CD4-positive, alpha-beta memory T cell (primary cell): ENCODE measurements at places on chromosomes 11 and 22. TPM values are rescaled to one million over a fixed set of nuclear protein-coding genes. Genes with fewer than 3 reads are reported as not detected.
A peak's percentile ranks its signal among the peaks of the same experiment; 100 is the strongest.

GRCh38 chr22:28978863-28979796, 82.5 kb downstream of the C22orf31 start:
- DNase-seq: no peak

The ENTHD1 gene
- total RNA-seq: 0.26 TPM

GRCh38 chr11:844693-845644, 2.3 kb downstream of the TSPAN4 start:
- no peak for DNase-seq

DNA sequence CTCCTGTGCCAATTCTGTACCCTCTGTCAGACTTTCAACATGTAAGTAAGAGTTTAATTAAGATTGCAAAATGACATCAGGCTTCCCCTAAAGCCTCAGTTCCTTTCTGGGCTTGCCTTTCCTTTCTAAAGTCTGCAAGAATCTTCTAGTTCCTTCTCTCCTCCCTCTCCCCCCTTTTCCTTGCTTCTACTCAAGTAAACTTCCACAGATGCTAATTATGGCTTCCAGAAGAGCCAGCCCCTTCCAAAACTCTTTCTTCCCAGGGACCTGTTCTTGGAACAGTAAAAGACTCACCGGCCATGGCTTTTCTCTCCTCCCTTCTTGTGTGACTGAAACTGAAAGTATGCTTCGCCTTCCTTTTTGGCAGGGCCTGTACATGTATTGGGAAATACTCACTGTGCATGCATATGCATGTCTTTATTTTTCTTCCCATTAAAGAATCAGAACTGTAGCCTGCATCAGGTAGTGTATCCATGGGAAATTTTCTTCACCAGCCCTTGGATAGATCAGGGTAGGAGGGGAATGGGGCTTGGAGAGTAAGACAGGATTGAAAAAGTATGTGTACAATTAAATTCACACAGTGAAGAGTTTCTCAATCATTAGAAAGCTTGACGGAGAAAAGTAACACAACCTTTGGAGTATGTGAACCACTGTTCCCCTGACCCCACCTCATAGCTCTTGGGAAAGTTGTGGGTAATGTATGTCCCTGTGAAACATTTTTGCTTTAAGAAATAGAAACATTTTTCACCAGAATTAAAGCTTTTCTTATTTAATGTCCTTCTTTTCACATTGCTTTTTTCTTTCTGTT, at the start of gene CASP1:
Gene CASP1, minus strand, starts transcription at position 332 of the 808 bp plus-strand sequence. Its CDS starts 31 bp downstream, at position 301.
- peak; percentile 46 for DNase-seq

DNA sequence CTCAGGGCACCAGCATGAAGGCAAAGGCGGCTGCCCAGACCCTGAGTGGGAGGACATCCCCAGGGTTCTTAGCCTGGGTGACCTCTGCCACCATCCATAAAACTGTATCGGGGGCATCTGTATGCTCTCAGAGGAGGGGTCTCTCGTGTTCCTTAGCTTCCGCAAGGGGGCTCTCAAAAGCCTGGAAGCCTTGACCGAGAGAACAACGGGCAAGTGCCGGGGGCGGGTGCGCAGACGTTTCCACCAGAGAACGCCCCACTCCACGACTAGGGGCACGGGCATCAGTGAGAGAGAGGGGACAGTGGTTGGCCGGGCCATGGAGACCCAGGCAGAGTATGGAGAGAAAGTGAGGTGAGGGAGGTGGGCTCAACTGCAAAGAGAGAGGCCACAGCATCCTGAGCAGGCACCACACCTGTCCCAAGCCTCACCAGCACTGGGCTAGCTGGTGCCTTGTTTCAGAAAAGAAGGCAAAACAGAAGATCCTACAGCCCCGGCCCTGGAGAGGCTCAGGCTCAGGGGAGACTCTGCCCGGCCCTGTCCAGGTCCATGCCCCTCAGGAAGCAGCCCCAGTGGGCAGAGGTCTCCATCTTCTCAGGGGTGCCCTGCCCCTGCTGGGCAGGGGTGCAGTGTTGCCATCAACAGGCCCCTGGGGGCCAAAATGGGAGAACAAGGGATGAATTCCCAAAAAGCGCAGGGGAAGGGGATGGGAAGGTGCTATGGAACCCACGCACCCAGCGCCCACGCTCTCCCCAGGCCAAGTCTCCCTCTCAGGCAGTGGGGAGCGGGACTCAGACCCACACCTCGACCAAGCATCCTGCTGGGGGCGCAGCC, 5.9 kb downstream of the TSPAN32 start:
- DNase-seq: peak; percentile 11

The TSPAN18 gene
- total RNA-seq: 17.1 TPM

- no peak for DNase-seq
These were observed 13.2 kb upstream of the TSKU start for GRCh38 chr11:76769645-76770586.

The AGBL2 gene
- 7.8 TPM for total RNA-seq

GRCh38 chr11:44028816-44029506, 18.8 kb upstream of the ACCSL start:
- DNase-seq: no peak

DNA sequence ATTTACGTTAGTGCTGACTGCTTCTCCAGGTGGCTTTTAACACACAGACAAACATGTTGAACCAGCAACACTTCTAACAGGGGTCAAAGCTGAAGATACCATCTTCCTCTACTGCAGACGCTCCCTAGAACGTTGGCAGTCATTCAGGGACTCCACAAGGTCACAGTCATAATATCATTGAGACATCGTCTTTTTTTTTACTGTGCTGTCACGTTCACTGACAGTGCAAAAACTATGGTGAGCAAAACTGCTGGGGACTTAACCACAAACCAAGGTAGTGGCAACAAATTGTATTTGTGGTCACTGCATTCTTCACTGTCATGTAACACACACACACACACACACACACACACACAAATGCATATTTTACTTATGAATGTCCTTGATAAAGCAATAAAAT, 244.9 kb downstream of the CASP12 start:
- peak; percentile 4 for DNase-seq

The FGF3 gene
- total RNA-seq: not detected

- DNase-seq: no peak
These were observed 216.4 kb upstream of the PDGFD start for GRCh38 chr11:104380358-104380757.

DNA sequence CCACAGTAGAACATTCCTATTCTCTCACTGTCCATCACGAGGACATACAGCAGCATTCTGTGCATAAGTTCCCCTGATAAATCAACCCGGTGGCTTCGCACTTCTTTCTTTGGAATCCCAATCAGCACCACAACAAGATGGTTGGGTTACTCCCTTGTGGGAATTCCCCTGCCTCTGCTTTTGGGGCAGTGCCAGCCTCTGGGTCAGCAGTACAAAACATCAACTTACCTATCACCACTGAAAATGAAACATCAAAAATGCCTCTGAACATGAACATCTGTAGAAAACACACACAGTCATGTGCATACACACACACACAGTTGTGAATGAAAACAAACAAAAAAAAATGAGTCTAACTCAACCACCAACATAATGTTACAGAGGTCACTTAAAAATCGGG, 79.3 kb downstream of the KCNA4 start:
- DNase-seq: no peak

The WT1 gene
- not detected for total RNA-seq
